ENCODE measurements at places on chromosomes 13 and 19.

DNA sequence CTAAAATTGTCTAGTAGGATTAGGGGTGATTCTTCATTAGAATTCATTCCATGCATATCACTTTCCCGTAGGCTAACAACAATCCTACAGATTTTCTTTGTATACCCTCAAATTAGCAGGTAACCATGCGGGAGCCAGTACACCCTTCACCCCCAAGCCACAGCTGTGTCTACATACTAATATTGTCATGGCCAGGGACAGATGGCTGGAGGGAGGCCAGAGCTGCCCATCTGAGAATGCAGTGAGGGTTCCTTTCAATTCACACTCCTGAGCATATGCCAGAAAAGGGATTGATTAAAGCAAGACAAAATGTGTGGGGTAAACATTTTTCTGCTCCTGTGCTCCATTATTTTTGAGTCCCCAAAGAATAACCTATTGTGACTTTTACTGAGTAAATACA is 68.9 kb downstream of the FREM2 start:
- no peak for DNase-seq

GRCh38 chr13:33728271-33729037 is 89.5 kb upstream of the RFC3 start:
- no peak for DNase-seq

DNA sequence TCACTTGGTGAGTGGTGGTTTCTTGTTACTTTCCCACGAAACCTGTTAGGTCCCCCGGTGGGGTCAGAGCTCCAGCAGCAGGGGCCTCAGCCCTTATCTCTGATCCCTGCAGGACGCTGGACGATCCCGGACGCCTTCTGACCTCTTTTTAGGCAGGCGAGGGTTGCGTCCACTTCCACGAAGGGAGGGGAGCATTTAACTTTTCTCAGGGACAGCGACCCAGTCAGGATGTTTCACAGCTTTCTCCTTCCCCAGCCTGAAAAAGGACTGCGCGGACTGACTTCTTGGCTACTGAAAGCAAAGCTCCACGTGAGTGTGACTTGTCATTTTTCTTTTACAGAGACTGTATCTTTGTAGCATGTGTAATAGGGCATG is 692 bp downstream of the ZNF234 start:
- DNase-seq: peak; percentile 22

- no peak for DNase-seq
These were observed 530.9 kb downstream of the MYO16 start for GRCh38 chr13:109160357-109160756.

DNA sequence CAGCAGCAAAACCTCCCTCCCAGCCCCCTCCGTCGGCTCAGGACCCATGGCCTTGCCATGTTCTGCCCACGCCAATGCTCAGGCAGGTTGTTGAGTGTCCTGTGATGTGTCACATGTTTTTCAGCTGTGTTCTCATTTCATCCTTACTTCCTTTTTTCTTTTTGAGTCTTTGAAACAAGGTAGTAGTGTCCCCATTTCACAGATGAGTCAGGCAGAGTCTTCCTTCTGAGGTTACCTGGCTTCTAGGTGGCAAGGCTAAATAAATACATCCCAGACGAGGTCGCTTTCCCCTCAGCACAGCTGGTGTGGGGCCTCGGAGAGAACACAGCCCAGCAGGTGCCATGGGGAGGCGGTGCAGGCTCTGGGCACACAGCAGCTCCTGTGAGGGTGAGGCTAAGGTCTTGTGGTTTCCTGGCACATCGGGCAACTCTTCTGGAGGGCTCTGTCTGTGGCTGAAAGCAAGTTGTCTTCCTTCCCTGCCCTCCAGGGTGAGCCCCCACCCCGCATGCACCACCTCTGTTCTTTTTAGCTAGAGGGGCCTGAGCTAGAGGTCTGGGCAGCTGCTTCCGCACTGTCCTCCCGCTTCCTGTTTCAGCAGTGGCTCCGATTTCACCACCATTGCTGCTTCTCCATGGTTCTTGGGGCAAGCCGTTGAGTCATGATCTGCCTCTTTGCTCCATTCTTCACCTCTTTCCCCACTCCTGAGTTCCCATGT is 15.1 kb downstream of the PRAM1 start:
- no peak for DNase-seq

GRCh38 chr19:39729594-39729993 is 8.2 kb downstream of the CLC start:
- DNase-seq: no peak

- DNase-seq: peak; percentile 46
These were observed 420.4 kb downstream of the EFNB2 start for GRCh38 chr13:106115081-106115480.

- DNase-seq: peak; percentile 96
These were observed at the start of gene DNMT1 for GRCh38 chr19:10194500-10195198. Gene DNMT1, minus strand, starts transcription at chr19:10194953. Its CDS starts 54 bp downstream, at chr19:10194899.

DNA sequence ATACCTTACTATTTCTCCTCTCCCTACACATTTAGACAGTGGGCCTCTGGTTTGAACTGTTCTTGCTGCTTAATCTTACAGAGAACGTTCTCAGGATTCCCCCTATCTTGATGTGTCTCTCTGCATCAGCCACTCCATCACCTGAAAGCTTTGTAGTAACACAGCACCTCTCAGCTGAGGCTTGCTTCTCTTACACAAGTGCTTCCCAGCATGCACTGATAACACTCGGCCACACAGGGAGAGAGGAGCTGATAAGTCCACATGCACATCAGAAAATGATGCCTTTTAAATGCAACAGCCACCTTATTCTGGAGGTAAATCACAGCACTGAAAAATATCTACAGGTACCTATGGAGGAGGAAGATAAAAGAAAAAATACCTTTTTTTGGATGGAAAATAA is 192.2 kb upstream of the TSHZ3 start:
- DNase-seq: no peak

GRCh38 chr19:40650749-40651305 is 39.6 kb downstream of the NUMBL start:
- DNase-seq: peak; percentile 37

DNA sequence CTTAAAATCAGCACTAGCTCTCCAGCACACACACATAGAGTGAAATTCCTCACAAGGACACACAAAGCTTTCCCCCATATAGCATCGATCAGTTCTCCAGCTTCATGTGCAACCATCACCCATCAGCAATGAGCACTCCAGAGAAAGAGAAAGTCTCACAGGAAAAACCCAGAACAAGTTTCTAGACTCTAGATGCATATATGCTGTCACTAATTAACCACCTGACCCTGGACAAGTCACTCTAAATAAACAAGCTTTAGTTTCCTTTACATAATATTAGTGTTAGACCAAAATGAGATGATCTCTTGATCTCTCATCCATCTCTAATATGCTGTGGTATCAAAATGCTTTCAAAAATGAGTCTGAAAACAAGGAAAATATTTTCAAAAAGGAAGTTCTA is 81.2 kb downstream of the TBC1D4 start:
- DNase-seq: no peak

GRCh38 chr19:41327576-41328156 is 17.7 kb downstream of the CCDC97 start:
- DNase-seq: peak; percentile 50

- no peak for DNase-seq
These were observed 14.6 kb downstream of the ADGRE5 start for GRCh38 chr19:14395710-14396336.

- no peak for DNase-seq
These were observed 473.3 kb downstream of the ITGBL1 start for GRCh38 chr13:101925731-101926130.

- peak; percentile 93 for DNase-seq
These were observed 8.0 kb downstream of the MYO1F start for GRCh38 chr19:8569066-8569771.

- no peak for DNase-seq
These were observed 3.6 kb upstream of the SULT2B1 start for GRCh38 chr19:48548253-48548911.

DNA sequence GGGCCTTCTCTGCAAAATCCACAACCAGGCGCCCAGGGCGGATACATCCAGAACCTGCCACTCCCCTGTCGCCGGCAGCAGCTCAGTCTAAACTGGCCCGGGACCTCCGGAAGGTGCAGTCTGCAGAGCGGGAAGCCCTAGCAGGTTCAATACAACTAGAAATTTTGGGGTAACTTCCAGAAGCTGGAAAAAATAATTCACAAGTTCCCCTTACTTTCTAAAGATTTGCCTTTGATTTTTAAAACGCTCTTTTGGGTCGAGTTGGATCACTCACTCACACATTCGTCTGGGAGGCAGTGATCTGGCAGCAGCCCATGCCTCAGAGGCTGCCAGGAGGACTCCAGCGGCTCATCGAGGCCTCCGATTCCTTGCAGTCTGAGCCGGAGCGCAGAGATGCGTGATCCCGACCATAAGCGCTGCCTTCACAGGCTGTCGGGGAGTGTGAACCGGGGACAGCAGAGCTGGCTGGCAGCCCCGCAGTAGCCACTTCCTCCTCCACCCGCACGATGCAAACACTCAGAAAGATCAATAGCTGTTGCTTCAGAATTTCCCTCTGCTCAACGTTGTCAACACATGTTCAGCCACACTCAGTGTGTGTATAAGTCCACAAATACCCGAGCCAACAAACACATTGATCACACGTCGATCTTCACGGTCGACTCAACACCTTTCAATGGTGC is 35.6 kb upstream of the ZNF507 start:
- no peak for DNase-seq

DNA sequence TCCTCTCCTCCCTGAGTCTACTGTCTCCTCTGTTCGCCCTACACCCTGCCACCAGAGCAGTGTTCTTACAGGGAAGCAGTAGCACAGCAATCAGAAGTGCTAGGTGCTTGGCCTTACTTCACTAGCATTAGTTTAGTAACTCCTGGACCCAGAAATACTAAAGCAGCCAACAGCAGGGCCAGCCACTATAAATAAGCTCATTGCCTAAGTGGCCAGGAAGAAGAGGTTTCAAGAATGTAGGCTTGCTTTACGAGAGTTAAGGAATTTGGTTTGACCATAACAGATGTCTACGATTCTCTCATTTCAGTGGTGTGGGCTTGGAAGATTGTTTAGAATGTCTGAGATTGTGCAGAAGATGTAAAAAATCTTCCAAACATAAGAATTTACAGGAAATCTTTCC is 103.3 kb downstream of the ZAR1L start:
- peak; percentile 82 for DNase-seq

DNA sequence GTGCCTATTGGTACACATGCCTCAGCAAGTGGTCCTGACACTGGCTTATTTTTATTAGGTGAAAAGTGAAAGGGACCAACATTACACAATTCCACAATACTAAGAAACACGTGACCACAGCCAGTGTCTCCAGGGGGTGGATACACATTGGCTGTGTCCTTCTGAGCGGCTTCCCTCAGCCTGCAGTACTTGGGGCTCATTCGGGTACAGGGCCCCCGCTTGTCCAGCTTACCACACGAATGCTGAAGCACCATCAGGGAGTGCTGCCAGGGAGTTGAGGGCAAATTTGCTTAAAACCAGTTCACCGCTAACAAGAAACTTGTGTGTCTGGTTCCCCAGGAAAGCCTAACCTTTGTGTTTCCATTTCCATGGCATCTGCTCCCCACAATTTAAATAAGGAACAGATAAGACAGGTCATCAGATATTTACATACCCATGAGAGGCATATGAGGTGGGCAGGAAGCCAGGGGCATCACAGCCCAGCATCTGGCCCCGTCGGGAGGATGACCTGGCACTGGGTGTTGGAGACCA is 23.3 kb downstream of the PBX4 start:
- no peak for DNase-seq

DNA sequence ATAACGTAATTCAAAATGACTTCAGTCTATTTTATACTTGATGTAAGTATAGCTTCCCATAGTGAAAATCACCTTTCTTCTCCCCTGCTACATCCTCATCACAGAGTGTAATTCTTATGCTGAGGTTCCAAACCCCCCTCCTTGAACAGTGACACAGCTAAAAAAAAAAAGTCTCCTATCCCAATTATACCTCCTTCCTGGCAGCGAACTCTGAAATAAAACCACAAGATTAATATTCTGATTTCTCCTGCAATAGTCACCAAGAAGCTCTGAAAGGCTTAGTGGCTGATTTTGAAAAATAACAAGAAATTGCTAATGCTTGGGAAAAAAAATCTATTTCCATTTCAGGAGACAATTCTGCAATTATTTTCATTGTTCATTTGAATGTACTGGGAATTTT is 36.3 kb downstream of the EFNB2 start:
- DNase-seq: no peak

GRCh38 chr13:30799356-30799824 is 64.0 kb downstream of the ALOX5AP start:
- DNase-seq: peak; percentile 23

- DNase-seq: peak; percentile 90
These were observed 37.6 kb upstream of the NANOS3 start for GRCh38 chr19:13839130-13839937.

DNA sequence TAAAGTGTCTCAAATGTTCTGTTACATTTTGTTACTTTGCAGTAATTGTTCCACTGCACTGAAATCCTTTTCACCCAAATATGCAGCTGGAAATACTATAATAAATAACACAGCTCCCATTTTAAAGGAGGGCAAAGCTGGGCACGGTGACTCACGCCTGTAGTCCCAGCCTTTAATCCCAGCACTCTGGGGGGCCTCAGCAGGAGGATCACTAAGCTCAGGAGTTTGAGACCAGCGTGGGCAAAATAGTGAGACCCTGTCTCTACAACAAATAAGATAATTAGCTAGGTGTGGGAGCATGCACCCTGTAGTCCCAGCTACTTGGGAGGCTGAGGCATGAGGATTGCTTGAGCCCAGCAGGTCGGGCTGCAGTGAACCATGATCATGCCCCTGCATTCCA is 7.5 kb upstream of the UBAC2 start:
- peak; percentile 19 for DNase-seq

All from fibroblast of skin of back (primary cell).